ENCODE measurements at places on chromosomes 12 and 14. TPM values are rescaled to one million over a fixed set of nuclear protein-coding genes. Genes with fewer than 3 reads are reported as not detected.

The LGR5 gene
- polyA plus RNA-seq, result 6.1 TPM

The LRTM2 gene
- 7.4 TPM for polyA plus RNA-seq

The CFAP54 gene
- polyA plus RNA-seq, result 3.3 TPM

The CCDC175 gene
- polyA plus RNA-seq, result 0.68 TPM

The SLC17A8 gene
- 17.4 TPM for polyA plus RNA-seq

The GPR68 gene
- polyA plus RNA-seq, result 6.4 TPM

The ACVRL1 gene
- polyA plus RNA-seq, result 19.4 TPM

The BCL2L2 gene
- 37.4 TPM for polyA plus RNA-seq

The KLRC2 gene
- polyA plus RNA-seq, result 13.3 TPM

The SCN8A gene
- 19.3 TPM for polyA plus RNA-seq

The SAMD15 gene
- 6.8 TPM for polyA plus RNA-seq

The RNF212B gene
- polyA plus RNA-seq, result not detected

The C12orf60 gene
- polyA plus RNA-seq, result 3.6 TPM

The TPI1 gene
- 535 TPM for polyA plus RNA-seq

The SSTR1 gene
- 28.4 TPM for polyA plus RNA-seq

The KRT6A gene
- polyA plus RNA-seq, result not detected

The CCDC177 gene
- 4.3 TPM for polyA plus RNA-seq

The ACOT6 gene
- 0.24 TPM for polyA plus RNA-seq

The SYNDIG1L gene
- 16.6 TPM for polyA plus RNA-seq

The PUS1 gene
- 23.1 TPM for polyA plus RNA-seq

The CD69 gene
- 1.8 TPM for polyA plus RNA-seq

The UBE3B gene
- 27.1 TPM for polyA plus RNA-seq

The ABHD12B gene
- polyA plus RNA-seq, result 1.5 TPM

The NTN4 gene
- polyA plus RNA-seq, result 17.8 TPM

The LHX5 gene
- 13.2 TPM for polyA plus RNA-seq

The CLEC2A gene
- polyA plus RNA-seq, result not detected

The RIPK3 gene
- 2.0 TPM for polyA plus RNA-seq

The ERGIC2 gene
- 93.2 TPM for polyA plus RNA-seq

The DNAJC22 gene
- polyA plus RNA-seq, result 2.8 TPM

The CDH24 gene
- polyA plus RNA-seq, result 46.0 TPM

The SLC8A3 gene
- 28.8 TPM for polyA plus RNA-seq

The KLRG1 gene
- polyA plus RNA-seq, result 6.7 TPM

The SYT1 gene
- 113 TPM for polyA plus RNA-seq

The RASAL1 gene
- polyA plus RNA-seq, result 2.2 TPM

The CLEC7A gene
- 4.4 TPM for polyA plus RNA-seq

The C12orf54 gene
- polyA plus RNA-seq, result 0.86 TPM

The RPL10L gene
- not detected for polyA plus RNA-seq

The SERPINA3 gene
- 0.78 TPM for polyA plus RNA-seq

The ZBTB42 gene
- 1.8 TPM for polyA plus RNA-seq

The PDE6H gene
- 0.21 TPM for polyA plus RNA-seq

The BEST3 gene
- polyA plus RNA-seq, result 2.6 TPM

The C12orf50 gene
- 0.24 TPM for polyA plus RNA-seq
